ENCODE measurements at places on chromosomes 6 and 20.

DNA sequence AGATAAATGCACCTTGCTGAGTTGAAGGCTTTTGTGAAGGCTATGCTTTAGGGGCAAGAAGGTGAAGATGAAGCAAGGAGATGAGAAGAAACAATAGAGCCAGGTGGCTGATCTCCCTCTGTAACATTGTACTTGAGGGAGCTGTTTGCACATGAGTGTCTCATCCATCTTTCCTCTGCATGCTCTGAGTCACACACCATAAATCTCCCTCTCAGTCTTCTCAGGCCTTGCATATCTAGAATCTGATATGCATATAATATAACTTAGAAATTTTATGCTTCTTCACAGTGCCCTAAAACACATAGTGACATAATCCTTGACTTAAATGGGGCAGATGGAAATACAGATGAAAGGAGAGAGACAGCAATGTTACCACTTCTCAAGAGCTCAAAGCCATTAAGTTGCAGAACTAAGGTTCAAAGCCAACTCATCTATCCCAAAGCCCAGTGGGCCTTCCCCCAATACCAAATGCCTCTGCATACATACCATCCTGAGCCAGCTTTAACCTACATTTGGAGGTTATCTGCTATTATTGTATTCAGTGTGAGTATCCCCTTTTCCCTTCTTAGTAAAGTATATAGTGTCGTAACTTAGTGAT, 62.4 kb upstream of the STXBP5 start:
- DNase-seq, result no peak

DNA sequence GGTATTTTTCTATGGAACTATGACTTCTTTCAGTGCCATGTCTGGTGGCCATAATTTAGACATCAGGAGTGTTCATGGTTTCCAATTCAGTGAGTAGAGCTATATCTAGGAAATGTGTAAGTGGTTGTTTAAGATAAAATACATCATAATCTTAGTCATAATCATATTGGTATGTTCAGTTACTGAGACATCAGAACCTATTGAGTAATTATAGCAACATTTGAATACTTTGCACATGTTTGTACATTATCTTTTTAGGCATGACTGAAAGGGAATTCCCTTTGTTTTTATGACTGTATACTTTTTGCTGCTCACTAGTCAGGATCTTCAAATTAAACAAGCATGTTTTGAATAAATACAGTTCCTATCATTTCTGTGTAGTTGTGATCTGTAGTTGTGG, 64.0 kb downstream of the STXBP5 start:
- DNase-seq, result no peak

GRCh38 chr6:12545619-12546409, 170.8 kb upstream of the PHACTR1 start:
- no peak for DNase-seq

- DNase-seq, result no peak
Measured at GRCh38 chr6:13881621-13882165, 43.1 kb upstream of the RNF182 start.

DNA sequence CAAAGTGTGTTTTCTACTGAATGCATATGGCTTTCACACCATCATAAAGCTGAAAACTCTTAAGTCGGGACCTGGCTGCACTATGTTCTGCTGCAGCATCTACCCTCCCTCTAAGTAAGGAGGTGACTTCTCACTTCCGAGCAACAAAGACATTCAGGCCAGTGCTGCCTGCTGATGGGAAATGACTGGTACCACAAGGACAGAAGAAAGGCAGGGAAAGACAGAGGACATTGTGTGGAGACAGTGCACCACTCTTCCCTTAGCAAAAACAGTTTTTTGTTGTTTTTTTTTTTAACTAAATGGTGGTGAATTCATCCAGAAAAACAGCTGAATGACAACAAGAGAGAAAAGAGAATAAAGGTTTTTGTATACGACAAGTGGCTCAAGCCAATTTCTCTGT, 81.5 kb downstream of the MAP7 start:
- DNase-seq, result no peak

GRCh38 chr20:50346374-50347283, 156.0 kb downstream of the CEBPB start:
- DNase-seq, result no peak

DNA sequence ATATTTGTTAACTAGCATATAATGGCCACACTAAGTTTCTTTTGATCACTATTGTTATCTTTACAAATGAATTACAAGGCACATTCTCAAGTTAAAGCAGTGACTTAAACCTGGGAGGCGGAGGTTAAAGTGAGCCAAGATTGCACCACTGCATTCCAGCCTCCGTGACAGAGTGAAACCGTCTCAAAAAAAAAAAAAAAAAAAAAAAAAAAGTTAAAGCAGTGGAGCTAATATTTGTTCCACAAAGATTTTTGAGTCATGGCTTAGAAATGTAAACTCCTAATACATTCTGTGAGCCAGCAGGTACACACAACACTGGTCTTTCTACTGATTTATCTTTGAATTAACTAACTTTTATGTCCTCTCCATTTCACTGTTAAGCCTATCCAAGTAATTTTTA, 221.7 kb upstream of the HTR1E start:
- no peak for DNase-seq

Data from stimulated activated CD4-positive, alpha-beta T cell treated with anti-CD3 and anti-CD28 coated beads, Interleukin-1b, Interleukin-23, amount 100 ng/mL, for 4 hours (primary cell).